ENCODE measurements at places on chromosomes 1 and 21. TPM values are rescaled to one million over a fixed set of nuclear protein-coding genes. Genes with fewer than 3 reads are reported as not detected.

DCST1 gene
- total RNA-seq, result not detected

TMEM240 gene
- total RNA-seq, result 4.6 TPM

HTR6 gene
- total RNA-seq, result not detected

PRAMEF12 gene
- total RNA-seq, result not detected

CRYAA gene
- not detected for total RNA-seq

GPR3 gene
- 12.4 TPM for total RNA-seq

SLC45A3 gene
- 1.3 TPM for total RNA-seq

VSIG8 gene
- not detected for total RNA-seq

OR2L13 gene
- total RNA-seq, result not detected

SLC9C2 gene
- 0.06 TPM for total RNA-seq

SPSB1 gene
- 16.8 TPM for total RNA-seq

CFHR1 gene
- total RNA-seq, result not detected

SNRPE gene
- 81.5 TPM for total RNA-seq

BCAS2 gene
- total RNA-seq, result 25.8 TPM

ZNF593OS gene
- not detected for total RNA-seq

BMP8B gene
- total RNA-seq, result 0.59 TPM

CASQ1 gene
- 21.8 TPM for total RNA-seq

SPRR1A gene
- not detected for total RNA-seq

PRKAA2 gene
- 53.2 TPM for total RNA-seq

MATN1 gene
- not detected for total RNA-seq

KRTAP7-1 gene
- not detected for total RNA-seq

MMP23B gene
- total RNA-seq, result 11.0 TPM

FCRL1 gene
- 0.12 TPM for total RNA-seq

MAP3K21 gene
- total RNA-seq, result 0.63 TPM

TLCD4 gene
- total RNA-seq, result 43.4 TPM

RPL11 gene
- total RNA-seq, result 683 TPM

STIL gene
- 0.81 TPM for total RNA-seq

AIDA gene
- 64.7 TPM for total RNA-seq

TRMT1L gene
- 23.9 TPM for total RNA-seq

OR2T29 gene
- total RNA-seq, result not detected

HAPLN2 gene
- 1.3 TPM for total RNA-seq

RXFP4 gene
- not detected for total RNA-seq

ETNK2 gene
- total RNA-seq, result 6.2 TPM

KCNJ6 gene
- total RNA-seq, result not detected

PLEKHA6 gene
- 19.8 TPM for total RNA-seq

WNT3A gene
- not detected for total RNA-seq

ETV3L gene
- total RNA-seq, result not detected

CKS1B gene
- total RNA-seq, result 33.8 TPM

COL24A1 gene
- total RNA-seq, result 1.5 TPM

All from left cardiac atrium (tissue), 4 donors.